ENCODE measurements at places on chromosomes 2 and 18.

DNA sequence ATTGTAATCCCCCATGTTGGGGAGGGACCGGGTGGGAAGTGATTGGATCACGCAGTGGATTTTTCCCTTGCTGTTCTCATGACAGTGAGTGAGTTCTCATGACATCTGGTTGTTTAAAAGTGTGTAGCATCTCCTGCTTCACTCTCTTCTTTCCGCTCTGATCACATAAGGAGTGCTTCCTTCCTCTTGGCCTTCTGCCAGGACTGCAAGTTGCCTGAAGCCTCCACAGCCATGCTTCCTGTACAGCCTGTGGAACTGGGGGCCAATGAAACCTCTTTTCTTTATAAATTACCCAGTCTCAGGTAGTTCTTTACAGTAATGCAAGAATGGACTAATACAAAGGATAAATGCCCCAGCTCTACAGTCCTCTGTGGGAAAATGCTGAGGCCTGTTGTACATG lies 437.5 kb upstream of the NXPH2 start:
- DNase-seq: no peak

- DNase-seq: no peak
Measured at GRCh38 chr2:42256505-42256904, 87.4 kb downstream of the EML4 start.

DNA sequence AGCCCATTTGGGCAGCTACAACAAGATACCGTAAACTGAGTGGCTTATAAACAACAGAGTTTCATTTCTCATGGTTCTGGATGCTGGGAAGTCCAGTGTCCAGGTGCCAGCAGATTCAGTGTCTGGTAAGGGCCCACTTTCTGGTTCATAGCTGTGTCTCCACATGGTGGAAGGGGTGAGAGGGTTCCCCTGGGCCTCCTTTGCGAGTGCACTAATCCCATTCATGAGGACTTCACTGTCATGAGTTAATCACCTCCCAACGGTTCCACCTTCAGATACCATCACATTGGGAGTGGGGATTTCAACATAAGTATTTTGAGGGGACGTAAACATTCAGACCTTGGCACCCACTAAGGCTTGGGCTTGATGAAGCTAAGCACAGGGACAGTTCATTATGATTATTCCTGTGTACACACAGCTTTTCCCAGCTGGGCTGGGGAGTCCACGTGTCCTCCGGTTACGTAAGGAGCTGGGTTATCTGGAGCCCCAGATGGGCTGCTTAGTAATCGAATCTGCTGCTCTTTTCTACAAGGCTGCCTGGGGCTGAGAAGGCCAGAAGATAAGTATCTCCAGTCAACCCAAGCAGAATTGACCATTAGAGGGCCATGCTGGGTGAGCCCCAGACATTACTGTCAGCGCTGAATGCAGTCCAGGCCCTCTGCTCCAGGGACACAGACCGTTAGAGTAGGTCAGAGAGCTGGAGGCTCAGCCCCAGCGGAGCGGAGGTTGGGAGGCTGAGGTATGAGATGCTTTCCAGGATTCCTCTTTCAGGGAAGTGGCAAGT lies 42.7 kb downstream of the EPAS1 start:
- DNase-seq: no peak

DNA sequence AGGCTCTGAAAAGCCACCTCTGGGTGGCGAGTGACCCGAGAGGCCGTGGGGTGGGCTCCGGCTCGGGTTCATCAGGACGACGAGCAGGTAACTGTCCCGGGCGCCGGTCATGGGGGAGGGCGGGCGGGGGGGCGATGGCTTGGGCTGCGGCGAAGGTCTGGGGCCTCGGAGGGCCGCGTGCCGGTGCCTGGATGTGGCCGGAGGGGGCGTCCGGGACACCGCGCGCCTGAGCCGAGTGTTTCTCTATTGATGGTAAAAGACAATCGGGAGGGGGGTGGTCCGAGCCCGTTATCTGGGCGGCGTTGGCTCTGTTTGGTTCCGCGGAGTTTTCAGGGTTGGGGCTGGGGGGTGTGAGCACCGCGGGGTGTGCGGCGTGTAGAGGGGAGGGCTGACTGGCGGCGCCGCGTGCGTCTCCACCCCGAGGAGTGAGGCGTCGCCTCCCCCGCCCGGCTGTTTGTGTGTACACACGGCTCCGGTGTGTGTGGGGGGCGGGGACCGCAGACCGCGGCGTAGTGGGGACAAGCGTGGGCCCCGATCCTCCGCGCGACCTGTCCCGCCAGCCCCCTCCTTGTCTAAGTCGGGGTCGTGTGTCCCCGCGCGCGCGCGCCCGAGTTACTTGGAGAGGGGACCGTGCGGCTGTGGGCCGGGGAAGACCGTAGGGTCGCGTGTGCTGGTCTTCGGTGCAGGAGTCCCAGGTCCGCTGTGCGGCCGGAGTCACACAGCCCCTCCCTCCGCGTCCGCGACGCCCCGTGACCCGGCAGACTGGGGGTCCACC lies 1.6 kb downstream of the CTIF start:
- DNase-seq: no peak

DNA sequence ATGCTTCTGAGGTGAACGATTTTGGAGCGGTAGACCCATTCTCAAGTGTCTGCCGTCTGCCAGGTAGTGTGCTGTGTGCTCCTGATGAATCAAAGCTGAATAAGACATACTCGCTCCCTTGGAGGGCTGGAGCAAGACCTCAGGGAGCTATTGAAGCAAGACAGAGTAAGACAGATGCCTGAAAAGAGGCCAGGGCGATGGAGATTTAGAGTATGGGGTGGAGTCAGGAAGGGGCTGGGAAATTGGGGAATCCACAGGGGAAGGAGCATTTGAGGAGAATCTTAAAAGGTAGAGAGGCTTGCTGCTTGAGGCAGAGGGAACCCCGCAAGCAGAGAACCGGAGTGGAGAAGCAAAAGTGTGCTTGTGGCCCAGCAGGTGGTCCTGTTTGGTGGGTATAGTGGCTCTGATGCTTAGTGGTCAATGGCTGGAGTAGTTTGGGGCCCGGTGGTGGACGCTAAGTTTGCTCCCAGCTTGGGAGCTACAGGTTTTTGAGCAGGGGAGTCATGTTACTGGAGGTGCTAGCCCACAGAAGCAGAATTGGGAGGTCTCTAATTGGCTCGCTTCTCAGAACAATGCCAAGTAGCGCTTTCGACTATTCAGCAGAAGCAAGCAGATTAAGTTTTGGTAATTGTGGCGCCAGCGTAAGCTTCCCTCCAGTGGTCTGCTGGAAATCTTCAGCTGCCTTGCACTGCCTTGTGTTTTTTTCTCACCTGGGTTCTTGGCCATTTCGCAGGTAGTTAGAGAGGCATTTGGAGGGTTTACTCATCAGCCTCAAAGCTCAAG lies 2.0 kb downstream of the CNNM4 start:
- DNase-seq: no peak
